ENCODE measurements at places on chromosomes 12 and 14.

DNA sequence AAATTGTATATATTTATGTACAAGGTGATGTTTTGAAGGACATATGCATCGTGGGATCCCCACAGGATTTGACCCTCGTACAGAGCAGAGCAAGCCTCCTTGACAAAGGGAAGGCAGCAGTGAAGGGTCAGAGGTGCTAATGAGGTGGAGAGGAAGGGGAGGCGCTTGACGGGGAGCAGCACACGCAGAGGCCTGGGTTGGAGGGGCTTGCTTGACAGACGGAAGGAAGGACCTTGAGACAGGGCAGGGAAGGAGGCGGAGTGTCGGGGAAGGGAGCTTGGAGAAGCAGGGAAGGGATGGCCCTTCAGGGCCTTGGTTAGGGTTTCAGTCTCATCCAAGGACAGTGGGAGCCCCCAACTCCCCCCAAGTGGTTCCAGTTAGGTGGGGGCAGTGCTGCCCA lies 52.6 kb downstream of the ZNF664 start:
- DNase-seq, result no peak

GRCh38 chr12:105281694-105282049 lies 45.7 kb upstream of the APPL2 start:
- DNase-seq, result no peak

- no peak for DNase-seq
Observed at GRCh38 chr12:52632656-52633055, 14.3 kb upstream of the KRT73 start.

DNA sequence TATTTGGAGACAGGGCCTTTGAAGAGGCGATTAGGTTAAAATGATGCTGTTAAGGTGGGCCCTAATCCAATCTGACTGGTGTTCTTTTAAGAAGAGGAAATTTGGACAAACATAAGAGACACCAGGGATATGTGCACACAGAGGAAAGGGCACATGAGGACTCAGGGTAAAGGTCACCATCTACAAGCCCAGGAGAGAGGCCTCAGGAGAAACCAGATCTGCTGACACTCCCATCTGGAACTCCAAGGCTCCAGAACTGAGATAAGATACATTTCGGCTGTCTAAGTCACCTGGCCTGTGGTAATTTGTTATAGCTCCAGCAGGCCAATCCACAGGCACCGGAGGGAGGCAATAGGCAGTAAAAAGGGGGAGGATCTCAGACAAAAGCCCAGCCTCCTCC lies 48.6 kb downstream of the KICS2 start:
- DNase-seq, result no peak

- DNase-seq, result no peak
Observed at GRCh38 chr14:23128969-23129758, 10.1 kb upstream of the CEBPE start.

- no peak for DNase-seq
Observed at GRCh38 chr12:109740694-109741245, 27.1 kb downstream of the FAM222A start.

DNA sequence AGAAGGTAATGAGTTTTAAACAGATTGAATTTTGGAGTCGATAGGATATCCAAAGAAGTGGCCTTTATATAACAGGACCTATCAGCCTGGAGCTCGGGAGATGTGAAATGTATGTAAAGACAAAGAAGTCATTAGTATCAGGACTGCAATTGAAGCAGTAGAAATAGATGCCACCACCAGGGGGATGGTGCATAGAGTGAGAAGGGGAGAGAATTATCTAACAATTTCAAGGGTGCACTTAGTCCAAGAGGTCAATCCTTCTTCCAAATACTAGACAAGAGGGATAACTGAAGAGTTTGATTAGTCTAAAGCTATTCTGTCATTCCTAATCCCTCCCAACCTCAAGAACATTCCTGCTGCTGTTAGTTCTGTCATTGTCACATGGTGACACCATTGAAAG lies 127.8 kb downstream of the CFAP54 start:
- DNase-seq, result no peak

GRCh38 chr12:42213954-42214426 lies 24.1 kb downstream of the YAF2 start:
- DNase-seq, result no peak

GRCh38 chr12:62817556-62818271 lies 117.2 kb downstream of the PPM1H start:
- no peak for DNase-seq

GRCh38 chr12:127393896-127394295 lies 873.1 kb upstream of the TMEM132C start:
- DNase-seq, result no peak

- DNase-seq, result no peak
Observed at GRCh38 chr14:30873308-30874119, 845 bp upstream of the COCH start.

Data from stimulated activated CD4-positive, alpha-beta T cell treated with anti-CD3 and anti-CD28 coated beads, Interleukin-1b, Interleukin-23, amount 100 ng/mL, for 4 hours (primary cell).